GM04504 (cell line): ENCODE measurements at places on chromosomes 16 and 17.
A peak's percentile ranks its signal among the peaks of the same experiment; 100 is the strongest.

DNA sequence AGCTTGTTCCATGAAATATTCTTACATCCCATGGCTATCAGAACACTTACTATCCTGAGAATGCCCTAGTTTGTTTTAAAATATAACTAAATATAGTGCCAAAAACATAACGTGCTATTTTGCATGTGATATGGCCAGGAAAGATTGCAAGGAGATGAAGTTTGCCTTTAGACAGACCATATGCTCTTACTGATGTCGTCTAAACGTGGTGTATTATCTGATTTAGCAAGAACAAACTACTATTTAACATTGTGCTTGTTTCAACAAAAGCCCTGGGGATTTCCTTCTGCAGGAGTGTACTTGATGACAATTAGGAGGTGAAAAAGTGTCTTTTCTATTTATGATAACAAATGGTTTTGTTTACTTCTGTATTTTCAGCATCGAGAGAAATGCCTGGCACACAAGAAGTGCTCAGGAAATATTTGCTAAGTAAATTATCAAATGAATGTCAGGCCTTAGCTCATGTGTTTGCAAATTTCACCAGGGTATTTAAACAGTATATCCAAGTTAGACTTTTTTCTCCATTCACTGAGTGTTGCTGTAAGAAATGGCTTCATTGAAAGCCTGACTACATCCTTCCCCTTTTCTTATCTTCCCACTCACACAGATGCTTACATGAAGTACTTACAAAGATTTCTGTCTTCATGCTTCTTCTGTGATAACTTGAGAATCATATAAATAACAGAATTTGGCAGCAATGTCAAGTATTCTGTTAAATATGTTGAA lies 1033.6 kb downstream of the CDH8 start:
- DNase-seq: no peak

DNA sequence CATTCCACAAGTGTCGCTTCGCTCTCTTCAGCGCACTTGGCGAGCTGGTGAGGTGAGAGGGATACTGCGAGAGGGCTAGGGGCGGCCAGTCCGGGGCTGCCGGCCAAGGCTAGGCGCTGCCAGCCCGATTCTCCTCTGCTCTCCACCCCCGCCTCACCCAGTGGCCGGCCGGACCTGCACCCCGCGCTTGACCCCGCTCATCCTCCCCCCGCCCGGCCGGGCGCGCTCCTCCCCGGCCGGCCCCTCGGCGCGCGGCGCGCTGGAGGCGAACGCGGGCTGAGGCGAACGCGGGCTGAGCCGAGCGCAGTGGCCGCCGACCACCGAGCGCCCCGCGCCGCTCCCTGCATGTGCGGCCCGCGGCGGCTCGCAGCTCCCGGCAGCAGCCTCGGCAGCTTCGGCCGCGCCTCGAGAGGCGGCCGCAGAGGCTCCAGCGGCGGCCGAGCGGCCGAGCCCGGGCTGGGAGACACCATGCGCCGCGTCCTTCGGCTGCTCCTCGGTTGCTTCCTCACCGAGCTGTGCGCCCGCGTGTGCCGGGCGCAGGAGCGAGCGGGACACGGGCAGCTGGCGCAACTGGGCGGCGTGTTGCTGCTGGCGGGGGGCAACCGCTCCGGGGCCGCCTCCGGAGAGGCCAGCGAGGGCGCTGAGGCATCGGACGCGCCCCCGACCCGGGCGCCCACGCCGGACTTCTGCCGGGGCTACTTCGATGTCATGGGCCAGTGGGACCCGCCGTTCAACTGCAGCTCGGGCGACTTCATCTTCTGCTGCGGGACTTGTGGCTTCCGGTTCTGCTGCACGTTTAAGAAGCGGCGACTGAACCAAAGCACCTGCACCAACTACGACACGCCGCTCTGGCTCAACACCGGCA lies at the start of gene SHISA9:
TSS of gene SHISA9 (plus strand) at position 2 of the 865 bp plus-strand sequence.
- no peak for DNase-seq

- no peak for DNase-seq
Observed at GRCh38 chr17:68868708-68869107, 86.5 kb downstream of the ABCA8 start.

- DNase-seq: no peak
Observed at GRCh38 chr17:42695500-42695899, 13.2 kb downstream of the CNTNAP1 start.

- DNase-seq: no peak
Observed at GRCh38 chr17:75272848-75273184, 1.8 kb upstream of the MIF4GD start.

DNA sequence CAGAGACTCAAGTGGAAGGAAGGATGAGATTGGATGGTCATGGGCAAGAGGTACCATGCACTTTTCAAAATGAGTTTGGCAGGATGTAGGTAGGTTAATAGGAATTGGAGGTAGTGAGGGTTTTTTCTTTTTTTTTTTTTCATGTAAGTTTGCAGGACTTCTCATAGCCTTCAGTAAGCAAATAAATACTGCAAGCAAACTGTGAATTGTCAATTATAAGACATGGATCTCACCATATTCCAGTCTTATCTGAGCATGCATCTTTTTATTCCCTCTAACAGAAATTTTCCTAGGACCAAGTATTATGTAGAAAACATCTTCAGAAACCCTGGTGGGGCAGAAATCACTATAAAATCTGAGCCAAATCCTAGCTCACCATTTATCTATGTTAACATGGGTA lies 584.6 kb upstream of the CDH5 start:
- no peak for DNase-seq

DNA sequence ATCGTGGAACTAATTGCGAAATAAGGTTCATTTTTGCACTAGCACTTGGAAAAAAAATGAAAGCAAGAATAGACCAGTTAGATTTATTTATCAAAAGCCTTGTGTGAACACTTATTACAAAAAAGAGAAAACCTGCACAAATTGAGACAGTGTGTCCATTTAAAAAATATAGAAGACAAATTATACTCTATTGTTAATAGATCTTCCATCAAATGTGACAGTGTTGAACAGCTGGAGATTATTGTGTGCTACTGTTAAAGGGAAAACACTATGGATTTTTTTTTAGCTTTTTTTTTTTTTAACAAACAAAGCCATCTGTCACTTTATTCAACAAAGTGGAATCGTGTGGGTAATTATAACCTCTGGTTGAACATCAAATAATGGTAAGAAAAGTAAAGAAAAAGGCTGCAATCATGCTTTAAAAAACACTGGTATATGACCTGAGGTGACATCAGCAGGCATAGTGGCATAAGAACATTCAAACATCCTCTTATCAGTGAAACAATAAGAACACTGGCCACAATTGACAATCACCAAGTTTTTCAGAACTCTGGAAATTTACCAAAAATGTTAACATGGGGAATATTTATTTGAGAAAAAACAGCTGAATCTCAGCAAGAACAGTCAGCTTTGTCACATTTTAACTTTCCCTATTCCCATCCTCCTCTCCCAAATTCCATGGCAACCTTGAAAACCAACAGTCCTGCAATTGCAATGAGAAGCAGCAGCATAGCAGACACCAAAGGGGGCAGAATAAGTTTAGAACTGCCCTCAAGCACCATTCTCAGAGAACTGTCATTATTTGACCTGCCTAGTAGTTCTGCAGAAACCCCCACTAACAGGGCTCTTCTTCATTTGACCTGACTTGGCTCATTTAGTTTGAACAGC lies 442.3 kb upstream of the MON1B start:
- DNase-seq: no peak

DNA sequence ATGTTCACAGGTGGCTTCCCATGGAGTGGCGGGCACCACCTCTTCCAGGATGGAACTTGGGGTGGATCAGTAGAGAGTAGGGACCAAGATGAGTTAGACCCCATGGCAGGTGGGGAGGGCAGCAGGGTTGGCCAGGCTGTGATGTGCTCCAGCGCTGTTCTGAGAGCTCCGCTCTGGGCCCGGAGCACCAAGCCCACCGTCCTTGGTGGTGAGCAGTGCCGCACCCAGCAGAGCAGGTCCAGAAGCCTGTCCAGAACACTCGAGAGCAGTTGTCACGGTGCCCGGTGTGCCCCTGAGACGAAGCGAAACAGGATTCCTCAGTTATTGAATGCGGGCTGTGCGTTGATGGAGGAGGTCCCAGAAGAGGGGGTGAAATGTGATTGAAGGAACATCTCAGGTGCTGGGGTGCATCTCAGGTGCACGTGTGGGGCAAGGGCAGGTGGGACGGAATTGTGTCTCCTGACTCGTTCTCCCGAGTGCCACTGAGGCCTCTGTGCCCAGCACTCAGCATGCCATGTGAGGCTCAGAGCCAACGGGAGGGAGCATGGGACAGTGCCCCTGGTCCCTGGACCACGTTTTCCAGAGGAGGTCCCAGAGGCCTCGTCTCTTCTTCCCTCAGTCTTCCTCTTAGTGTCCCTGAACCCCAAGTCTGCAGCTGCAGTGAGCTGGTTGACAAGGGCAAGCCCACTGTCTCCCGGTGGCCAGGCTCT lies 39.5 kb downstream of the COX4I1 start:
- DNase-seq: no peak

DNA sequence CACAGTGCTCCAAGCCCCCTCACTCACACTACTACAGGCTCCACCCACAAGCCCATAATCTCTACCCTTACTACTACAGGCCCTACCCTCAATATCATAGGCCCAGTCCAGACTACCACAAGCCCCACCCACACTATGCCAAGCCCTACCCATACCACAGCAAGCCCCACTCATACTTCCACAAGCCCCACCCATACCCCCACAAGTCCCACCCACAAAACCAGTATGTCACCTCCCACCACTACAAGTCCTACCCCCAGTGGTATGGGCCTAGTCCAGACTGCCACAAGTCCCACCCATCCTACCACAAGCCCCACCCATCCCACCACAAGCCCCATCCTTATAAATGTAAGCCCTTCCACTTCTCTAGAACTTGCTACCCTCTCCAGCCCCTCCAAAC lies 13.8 kb downstream of the RIPOR1 start:
- no peak for DNase-seq

DNA sequence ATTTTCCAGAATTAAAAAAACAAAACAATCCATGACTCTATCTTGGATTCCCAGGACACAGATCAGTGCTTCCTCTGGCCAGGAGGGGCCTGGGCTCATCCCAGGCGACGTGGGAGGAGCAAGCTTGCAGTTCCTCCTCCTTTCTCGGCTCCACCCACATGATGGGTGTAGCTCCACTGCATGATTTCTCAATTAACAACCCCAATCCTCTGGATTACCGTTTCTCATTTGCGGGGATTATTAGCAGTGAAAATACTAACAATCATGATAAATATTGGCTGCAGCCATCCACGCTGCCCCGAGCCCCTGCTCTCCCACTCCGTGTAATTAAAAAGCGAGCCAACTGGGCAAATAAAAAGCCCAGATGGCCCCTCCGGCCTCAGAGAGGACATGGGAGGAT lies 46.4 kb upstream of the SDK2 start:
- no peak for DNase-seq

- DNase-seq: peak; percentile 43
Observed at GRCh38 chr16:21156767-21157467, 1.6 kb upstream of the LDAF1 start.

DNA sequence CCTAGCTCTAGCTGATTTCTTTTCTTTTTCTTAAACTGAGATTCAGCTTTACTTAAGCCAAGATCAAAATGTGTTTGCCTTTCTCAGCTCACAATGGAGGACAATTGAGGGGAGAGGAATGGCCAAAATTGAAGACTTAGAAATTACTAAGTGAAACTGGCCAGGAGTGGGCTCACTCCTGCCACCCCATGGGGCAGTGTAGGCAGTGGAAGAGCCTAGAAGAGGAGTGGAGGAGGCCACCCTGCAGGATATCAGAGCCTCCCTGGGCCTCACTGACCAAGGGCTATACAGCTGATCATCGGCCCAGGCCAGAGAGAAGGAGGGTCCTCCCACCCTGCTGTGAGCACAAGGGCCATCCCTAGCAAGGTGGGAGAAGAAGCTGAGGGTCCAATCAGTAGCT lies 119.8 kb downstream of the CCT6B start:
- no peak for DNase-seq

GRCh38 chr16:73750639-73751038 lies 546.0 kb upstream of the PSMD7 start:
- no peak for DNase-seq

- DNase-seq: no peak
Observed at GRCh38 chr16:30604316-30604947, 5.8 kb downstream of the ZNF689 start.

DNA sequence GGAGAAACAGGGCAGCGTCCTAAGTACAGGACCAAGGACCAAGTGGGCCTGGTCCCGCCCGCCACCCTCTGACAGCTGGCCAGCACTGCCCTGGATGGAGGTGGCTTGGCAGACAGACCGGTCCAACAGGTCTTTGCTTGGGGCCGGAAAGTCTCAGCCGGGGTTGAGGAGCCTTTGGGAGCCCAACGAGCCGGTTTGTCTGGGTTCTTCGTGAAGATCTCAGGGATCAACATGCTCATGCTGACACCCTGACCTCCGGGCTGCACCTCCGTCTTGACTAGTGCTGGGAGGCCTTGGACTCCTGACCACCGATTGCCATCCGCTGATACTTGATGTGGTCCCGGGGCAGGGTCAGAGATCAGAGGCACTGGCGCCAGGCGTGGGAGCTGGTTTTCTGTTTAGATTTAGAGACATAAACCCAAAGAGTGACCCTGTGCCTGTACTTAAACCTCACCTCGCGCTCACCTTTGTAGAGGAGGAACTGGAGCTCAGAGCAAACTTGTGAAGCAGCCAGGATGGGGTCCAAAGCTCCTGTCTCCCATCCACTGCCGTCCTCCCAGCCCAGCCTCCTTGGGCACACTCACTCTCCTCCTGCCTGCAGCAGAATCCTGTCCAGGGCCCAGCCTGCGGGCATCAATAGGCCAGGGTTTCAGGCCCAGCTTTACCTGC lies 92.1 kb upstream of the GSE1 start:
- DNase-seq: no peak

DNA sequence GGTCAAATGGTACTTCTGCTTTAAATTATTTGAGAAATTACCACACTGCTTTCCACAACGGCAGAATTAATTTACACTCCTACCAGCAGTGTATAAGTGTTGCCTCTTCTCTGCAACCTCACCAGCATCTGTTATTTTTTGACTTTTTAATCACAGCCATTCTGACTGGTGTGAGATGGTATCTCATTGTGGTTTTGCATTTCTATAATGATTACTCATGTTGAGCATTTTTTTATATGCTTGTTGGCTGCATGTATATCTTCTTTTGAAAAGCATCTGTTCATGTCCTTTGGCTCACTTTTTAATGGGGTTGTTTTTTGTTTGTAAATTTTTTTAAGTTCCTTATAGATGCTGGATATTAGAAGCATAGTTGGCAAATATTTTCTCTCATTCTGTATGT lies 446.7 kb downstream of the PMP22 start:
- DNase-seq: no peak
